Heart left ventricle (tissue), 16 donors: ENCODE measurements at places on chromosomes 5 and 9. TPM values are rescaled to one million over a fixed set of nuclear protein-coding genes. Genes with fewer than 3 reads are reported as not detected.

Gene HARS2
- polyA plus RNA-seq = 31.3 TPM

Gene PDE8B
- 1.1 TPM for polyA plus RNA-seq

Gene ADAMTSL1
- 1.0 TPM for polyA plus RNA-seq

Gene DIRAS2
- polyA plus RNA-seq = not detected

Gene MCTP1
- polyA plus RNA-seq = 0.91 TPM

Gene WDR38
- polyA plus RNA-seq = 0.07 TPM

Gene DNAI1
- polyA plus RNA-seq = not detected

Gene ANAPC2
- 26.6 TPM for polyA plus RNA-seq

Gene SMIM3
- polyA plus RNA-seq = 45.6 TPM
